ENCODE measurements at places on chromosomes 6 and 20.

GRCh38 chr6:112886415-112886814 is 539.3 kb downstream of the RFPL4B start:
- DNase-seq: no peak

- DNase-seq: peak; percentile 68
Observed at GRCh38 chr6:37713529-37714119, 15.9 kb upstream of the MDGA1 start.

DNA sequence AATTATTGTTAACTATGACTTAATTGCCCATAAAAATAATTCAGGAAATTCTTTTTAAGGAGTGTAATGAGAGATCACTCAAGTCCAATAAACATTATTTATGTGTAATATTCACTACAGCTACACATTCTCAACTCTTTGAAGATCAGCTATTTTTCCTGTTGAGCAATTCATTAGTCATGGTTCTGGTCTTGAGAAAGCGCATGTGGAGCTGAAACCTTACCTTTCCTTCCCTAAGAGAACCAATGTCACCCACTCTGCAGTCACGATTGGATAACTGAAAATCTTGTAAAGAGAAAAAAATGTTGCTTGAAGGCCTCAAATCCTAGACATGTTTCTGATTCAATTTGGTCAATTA is 736.9 kb upstream of the MARCKS start:
- peak; percentile 99 for DNase-seq

DNA sequence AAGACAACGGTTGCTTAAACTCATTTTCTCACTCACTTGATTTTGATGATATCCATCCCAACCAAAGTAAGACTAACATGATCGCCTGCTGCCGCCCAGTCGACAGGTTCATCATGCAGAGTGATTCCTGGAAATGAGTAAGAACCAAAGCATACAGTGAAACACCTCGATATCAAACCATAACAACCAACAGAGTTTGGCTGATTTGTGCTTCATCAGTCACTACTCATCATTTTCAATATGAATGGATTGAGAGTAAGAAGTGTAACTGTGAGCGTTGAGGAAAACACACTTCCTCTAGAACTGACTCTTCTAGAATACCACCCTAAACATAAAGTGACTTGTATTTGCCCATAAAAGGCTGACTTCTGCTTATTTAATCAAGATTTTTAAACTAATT is 29.2 kb upstream of the ALDH8A1 start:
- no peak for DNase-seq

DNA sequence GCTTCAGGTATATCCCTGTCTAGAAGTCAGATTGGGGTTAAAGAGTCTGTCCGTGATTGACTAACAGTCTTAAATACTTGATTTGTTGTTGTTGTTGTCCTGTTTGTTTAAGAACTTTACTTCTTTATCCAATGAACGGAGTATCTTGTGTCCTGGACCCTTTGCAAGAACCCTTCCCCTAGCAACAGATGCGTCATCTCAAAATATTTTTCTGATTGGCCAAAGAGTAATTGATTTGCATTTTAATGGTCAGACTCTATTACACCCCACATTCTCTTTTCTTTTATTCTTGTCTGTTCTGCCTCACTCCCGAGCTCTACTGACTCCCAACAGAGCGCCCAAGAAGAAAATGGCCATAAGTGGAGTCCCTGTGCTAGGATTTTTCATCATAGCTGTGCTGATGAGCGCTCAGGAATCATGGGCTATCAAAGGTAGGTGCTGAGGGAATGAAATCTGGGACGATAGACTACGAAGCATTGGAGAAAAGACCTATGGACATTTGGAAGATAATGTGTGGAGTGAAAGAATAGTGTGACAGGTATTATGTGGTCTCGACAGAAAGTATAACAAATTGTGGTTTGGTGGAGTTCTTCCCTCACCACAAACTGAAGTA is at the start of gene HLA-DRA:
TSS of gene HLA-DRA (plus strand) at position 286 of the 613 bp plus-strand sequence. CDS start at position 350, 64 bp downstream.
- no peak for DNase-seq

GRCh38 chr6:89122625-89123024 is 4.8 kb upstream of the SRSF12 start:
- DNase-seq: no peak

DNA sequence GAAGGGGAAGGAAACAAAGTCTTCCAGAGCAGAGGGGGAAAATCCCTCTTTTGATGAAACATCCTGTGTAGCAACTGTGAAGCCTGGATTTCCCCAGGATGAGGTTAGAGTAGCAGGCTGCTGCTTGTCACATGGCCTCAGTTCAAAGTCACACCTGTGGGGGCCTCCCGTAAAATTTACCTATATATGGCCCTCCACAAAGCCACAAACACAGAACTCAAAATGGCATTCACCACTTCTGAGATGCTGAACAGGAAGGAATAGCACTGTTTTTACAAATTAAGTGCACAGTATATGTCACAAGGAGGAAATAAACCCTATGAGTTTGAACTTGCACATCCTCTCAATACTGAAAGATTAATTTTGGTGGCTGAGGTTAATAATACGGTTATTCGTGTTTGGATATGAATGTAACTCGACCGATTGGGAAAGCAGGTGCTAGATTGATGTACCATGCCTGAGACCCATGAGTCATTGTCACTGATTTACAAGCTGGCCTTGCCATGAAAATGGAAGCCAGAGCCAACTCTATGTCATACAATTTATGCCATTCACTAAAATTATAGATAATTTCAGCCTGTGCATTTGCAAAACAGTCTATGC is 70.6 kb downstream of the SGK1 start:
- DNase-seq: no peak

DNA sequence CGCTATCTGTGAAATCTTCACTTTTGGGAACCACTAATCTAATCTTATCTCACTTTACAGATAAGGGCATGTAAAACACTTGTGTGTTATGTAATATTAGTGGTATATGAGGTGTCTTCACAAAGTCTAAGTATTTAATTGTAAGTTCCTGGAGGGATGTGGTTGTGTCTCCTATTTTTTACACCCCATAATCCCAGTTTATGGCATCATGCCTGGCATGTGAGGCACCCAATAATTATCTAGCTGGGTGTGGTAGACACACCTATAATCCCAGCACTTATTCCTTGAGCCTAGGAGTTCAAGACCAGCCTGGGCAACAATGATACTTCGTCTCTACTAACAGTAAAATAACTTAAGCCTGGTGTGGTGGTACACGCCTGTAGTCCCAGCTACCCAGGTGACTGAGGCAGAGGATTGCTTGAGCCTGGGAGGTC is 16.5 kb upstream of the TBCC start:
- DNase-seq: no peak

DNA sequence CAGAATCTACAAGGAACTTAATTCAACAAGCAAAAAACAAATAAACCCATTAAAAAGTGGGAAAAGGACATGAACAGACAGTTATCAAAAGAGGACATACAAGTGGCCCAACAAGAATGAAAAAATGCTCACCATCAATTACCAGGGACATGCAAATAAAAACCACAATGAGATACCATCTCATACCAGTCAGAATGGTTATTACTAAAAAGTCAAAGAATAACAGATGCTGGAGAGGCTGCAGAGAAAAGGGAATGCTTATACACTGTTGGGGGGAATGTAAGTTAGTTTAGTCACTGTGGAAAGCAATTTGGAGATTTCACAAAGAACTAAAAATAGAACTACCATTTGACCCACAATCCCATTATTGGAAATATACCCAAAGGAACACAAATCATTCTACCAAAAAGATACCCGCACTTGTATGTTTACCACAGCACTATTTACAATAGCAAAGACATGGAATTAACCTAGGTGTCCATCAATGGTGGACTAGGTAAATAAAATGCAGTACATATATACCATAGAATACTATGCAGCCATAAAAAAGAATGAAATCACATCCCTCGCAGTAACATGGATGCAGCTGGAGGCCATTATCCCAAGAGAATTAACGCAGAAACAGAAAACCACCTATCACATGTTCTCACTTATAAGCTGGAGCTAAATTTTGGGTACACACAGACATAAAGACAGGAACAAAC is 48.4 kb downstream of the RNGTT start:
- no peak for DNase-seq

- no peak for DNase-seq
Observed at GRCh38 chr6:157253017-157253416, 70.3 kb downstream of the TMEM242 start.

DNA sequence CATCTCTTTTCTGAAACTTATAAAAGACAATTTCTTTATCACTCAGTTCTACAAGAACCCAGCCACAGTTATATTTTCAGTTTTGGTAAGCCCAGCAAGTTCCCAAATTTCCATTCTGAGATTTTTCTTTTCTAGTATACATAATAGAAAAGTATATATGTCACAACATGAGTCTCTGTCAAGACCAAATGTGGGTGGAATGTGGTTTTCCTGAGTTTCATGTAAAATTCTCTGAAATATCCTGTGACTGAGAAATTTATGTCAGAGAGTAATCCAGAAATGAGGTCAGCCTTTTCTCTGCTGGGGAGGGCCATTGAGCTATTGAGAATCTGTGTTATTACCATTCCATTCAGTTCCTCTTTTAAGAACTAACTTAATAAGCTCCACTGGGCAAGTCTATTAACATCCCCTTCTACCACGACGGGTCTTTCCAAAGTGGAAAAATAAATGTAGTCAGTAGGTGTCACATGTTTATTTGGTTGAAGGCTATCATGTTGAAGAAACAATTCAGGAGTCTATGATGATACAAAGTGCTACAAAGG is 100.7 kb upstream of the HMGN3 start:
- no peak for DNase-seq

DNA sequence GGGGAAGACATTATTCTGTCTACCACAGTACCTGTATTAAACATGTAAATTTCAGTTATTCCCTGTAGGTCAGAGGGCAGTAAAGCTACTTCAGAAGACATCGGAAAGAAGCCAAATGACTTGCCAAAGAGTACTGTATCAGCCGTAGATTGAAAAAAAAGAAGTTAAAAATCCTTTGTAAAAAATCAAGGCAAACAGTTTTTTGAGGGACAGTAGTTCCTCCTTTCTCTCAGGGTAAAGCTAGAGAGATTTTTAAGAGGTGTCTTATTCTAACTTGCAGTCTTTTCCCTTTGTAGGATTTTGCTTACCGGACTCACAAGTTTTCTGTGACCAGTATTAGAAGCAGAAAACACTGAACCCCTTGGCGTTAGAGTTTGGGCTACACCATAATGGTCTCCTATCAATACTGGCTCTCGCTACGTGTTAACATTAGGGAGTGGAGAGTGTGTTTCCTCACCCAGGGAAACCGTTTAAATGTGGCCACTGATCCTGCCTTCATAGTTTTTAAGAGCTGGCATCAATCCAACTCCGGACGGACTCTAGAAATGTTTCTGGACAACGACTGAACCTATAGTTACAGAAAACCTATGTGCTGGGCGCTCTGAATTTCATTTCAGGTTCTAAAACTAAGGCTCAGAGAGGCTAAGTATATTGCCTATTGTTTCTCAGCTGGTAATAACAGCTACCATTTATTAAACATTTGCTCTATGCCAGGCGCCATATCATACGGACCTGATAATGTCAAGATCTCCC is 1.3 kb upstream of the ASXL1 start:
- DNase-seq: no peak

DNA sequence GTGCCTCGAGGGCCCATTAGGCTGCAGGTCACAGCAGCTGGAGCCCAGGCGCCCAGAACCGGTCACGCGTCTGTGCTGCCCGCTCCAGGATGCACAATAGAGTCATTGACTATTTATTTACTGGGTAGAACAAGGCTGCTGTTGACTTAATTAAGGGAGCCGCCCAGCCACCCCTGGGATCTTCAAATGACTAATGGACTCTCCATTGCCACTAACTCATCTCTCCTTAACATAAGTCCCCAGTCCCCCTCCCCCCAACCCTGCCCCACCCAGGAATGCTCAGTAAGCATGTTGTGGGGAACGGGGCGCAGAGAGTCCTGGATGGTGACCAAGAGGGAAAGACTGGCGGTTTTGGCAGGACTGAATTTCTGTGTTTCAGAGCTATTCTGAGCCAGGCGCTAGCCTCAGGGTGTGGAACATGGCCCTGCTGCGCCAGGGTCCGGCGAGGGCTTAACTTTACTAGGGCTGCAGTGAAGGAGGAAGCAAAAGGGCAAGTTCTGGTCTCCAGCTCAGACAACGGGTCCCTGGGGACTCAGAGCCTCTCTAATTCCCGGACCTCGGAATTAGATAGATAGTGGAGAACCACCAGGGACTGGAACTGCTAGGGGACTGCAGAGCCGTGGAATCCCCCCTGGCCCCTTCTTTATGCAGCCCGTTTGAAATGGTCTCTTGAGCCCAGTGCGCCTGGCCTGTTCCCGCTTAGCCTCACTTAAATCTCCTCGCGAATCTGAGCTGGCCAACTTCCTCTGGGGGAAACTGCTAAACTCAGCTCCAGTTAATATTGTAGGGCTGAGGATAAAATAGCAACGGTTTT is 1.5 kb upstream of the GRIK2 start:
- DNase-seq: no peak

GRCh38 chr6:127514179-127514772 is 4.9 kb downstream of the MTCL3 start:
- no peak for DNase-seq

DNA sequence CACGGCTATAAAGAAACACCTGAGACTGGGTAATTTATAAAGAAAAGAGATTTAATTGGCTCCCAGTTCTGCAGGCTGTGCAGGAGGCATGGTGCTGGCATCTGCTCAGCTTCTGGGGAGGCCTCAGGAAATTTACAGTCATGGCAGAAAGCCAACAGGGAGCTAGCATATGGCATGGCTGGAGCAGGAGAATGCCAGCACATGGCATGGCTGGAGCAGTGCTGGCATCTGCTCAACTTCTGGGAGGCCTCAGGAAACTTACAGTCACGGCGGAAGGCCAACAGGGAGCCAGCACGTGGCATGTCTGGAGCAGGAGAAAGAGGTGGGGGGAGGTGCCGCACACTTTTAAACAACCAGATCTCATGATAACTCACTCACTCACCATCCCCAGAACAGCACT is 32.5 kb upstream of the DACT2 start:
- no peak for DNase-seq

Data from AG09309 (cell line).